ENCODE measurements at places on chromosomes 13 and 19. TPM values are rescaled to one million over a fixed set of nuclear protein-coding genes. Genes with fewer than 3 reads are reported as not detected.

DNA sequence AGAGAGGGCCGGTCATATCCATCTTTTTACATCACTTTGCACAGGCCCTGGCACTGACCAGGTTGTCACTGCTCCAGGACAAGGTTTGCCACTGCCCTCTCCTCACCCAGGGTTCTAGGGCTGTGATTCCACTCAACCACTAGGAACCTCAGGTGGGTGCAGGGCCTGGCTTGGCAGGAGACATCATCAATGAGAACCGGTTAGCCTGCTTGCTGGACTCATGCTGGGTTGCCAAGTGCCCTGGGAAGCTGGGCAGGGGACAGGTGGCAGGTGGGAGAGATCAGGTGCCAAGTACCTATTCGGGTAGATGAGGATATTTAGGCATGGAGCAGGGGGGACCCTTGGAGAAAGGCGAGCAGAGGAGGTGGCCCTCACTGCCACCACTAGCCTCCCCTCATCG is 4.2 kb upstream of the CERS4 start:
- DNase-seq, result no peak

DNA sequence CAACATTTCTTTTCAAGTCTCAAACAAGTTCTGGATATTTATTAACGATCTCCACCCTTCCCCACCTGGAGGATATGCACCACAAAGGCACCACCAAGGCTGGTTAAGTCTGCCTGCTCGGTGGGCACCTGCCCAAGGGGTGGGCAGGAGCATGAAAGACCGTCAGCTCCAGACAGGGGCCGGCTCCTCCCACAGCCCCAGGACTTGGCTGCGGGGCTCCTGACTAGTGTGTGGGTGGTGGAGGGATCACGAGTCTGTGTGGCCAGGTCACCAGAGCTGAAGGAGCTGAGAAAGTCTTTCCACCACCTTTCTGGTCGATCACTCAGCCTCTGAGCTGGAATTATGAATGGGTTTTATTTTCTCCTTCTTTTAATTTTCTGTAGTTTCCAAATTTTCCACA is 7.8 kb downstream of the SLC7A1 start:
- DNase-seq, result no peak

- DNase-seq, result no peak
Measured at GRCh38 chr19:49356382-49356781, 5.8 kb downstream of the TEAD2 start.

EDNRB gene
- total RNA-seq, result 37.2 TPM

DNA sequence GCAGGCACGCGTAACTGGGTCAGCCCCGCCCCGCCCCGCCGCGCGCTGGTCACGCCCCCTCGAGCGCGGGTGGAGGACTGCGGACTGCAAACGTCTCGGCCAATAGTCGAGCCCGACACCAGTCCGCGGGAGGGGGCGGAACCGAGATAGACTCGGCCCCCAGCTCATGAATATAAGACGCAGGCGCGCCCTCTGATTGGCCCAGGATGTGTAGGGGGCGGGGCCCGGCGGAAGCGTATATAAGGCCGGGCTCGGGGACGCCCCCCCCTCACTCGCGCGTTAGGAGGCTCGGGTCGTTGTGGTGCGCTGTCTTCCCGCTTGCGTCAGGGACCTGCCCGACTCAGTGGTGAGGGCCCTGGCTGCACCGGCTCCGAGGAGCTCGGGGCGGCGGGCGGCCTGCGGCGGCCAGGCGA is at the start of gene CIRBP:
CIRBP (plus strand) TSS at position 268 of the 413 bp plus-strand sequence. CDS start 1,602 bp downstream, outside the sequence.
- DNase-seq, result peak; percentile 100

GRK1 gene
- total RNA-seq, result 0.17 TPM

- no peak for DNase-seq
Measured at GRCh38 chr13:80590551-80590950, 249.6 kb upstream of the SPRY2 start.

- DNase-seq, result peak; percentile 77
Measured at GRCh38 chr13:27919934-27920676, at the start of gene PDX1. TSS of gene PDX1 (plus strand) at chr13:27920000. CDS start at chr13:27920139, 139 bp downstream.

- DNase-seq, result no peak
Measured at GRCh38 chr13:110580800-110581199, 19.3 kb upstream of the RAB20 start.

FAM83E gene
- total RNA-seq, result 13.8 TPM

GRCh38 chr19:46704379-46705076 is 12.4 kb downstream of the PRKD2 start:
- DNase-seq, result peak; percentile 61

DNA sequence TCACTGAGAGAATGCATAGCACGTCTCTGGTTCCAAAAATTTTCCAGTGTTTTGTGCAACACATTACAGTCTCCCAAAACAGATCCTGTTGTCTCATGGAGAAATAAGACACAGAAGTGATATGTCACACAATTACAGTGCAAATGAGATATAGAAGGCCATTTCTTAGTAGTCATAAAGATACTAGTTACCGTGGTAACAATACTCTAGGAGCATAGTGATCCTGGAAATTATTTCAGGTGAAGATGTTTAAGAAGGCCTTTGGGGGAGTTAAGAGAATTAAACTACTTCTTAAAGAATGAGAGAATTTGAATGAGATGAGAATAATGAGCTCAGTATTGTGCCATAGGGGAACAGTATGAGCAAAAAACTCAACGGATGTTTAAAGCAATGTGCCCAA is 628.0 kb upstream of the MIR17HG start:
- DNase-seq, result no peak

ZNF567 gene
- total RNA-seq, result 4.0 TPM

GRCh38 chr13:20127262-20127561 is 33.6 kb downstream of the GJA3 start:
- DNase-seq, result no peak

- no peak for DNase-seq
Measured at GRCh38 chr13:57724486-57725272, 93.1 kb downstream of the PCDH17 start.

DNA sequence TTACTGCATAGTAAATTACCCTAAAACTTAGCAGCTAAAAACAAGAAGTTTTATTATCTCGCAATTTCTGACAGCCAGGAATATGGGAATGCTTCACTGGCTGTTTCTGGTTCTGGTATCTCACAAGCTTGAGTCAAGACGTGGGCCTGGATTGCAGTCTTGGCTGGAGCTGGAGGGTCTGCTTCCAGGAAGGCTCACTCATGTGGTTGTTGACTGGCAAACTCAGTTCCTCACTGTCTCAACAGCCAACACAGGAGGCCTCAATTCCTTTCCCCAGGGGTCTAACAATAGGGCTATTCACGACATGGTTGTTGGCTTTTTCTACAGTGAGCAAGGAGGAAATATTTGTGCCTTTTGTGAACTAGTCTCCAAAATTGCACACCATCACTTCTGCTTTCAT is 146.3 kb downstream of the GPC5 start:
- peak; percentile 16 for DNase-seq

SCEL gene
- total RNA-seq, result 5.4 TPM

DNA sequence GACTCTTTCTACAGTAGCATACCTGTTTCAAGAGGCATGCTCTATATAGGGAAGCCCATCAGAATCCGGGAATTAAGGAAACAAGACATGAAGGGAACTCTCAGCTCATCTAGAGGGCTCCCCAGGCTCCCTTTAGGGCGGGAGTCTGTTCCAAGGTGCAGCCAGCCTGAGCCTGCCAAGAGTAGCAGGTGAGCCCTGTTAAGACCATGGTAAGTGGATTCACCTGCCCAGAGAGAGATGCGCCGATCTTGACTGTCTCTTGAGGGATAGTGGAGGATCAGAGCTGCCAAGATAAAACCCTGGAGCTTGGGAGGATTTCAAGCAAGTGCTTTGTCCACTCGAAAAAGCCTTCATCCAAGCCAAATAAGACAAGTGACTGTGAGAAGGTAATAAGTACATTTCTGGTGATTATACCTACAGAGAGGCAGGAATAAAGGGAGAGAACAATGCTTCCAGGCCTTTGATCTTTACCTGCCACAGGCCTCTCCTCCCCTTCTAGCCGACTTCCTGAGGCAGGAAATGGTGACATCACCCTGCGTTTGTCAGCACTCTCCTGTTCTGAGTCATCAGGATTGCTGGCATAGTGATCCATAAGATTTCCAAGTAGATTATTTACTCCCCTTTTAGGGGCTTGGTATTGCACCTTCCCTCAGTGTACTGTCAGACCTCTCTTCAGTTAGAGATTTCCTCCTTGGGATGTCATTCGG is 31.5 kb downstream of the KLF5 start:
- DNase-seq, result peak; percentile 80

GRCh38 chr19:20926796-20927195 is 3.7 kb downstream of the ZNF85 start:
- no peak for DNase-seq

TSKS gene
- not detected for total RNA-seq

DNA sequence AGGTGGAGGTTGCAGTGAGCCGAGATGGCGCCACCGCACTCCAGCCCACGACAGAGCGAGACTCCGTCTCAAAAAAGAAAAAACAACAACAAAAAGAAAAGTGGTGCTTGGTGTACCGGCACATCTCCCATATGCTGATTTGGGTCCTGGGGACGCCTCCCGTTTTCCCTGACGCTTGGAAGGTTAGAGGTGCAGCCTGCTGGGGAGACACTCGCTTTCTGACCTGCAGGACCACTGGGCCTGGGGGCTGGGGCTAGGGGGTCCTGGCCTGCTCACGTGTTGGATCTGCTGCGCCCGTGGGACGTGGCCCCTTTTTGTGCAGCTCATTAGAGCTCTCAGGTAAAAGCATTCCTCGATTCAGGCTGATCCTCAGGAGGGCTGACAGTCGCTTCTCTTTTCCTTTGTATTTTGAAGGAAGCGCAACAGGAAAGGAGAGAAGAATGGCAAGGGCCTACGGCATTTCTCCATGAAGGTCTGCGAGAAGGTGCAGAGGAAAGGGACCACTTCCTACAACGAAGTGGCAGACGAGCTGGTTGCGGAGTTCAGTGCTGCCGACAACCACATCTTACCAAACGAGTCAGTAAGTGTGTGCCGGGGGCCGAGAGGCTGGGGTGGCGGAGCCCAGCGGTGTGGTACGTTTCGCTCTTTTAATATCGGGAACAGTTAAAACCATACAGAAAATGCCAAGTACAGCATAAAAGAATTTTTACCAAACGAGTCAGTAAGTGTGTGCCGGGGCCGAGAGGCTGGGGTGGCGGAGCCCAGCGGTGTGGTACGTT is 25.1 kb downstream of the ATP4B start:
- no peak for DNase-seq

DNA sequence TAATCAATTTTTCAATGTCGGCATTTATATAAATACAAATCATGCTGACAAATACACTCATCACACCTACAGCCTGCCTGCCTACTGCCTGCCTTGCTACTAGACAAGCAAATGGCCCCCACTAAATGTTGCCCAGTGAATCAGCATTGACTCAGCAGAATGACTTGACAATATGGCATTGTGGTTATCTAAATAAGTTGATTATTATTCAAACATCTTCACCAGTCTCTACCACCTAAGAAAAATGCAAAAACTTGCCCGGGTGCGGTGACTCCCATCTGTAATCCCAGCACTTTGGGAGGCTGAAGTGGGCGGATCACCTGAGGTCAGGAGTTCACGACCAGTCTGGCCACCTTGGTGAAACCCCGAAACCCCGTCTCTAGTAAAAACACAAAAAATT is 296.1 kb downstream of the PCDH9 start:
- DNase-seq, result no peak

THSD8 gene
- total RNA-seq, result not detected

- DNase-seq, result no peak
Measured at GRCh38 chr19:19480688-19481087, 34.7 kb downstream of the TSSK6 start.

GRCh38 chr19:48474084-48474592 is 5.0 kb downstream of the CYTH2 start:
- no peak for DNase-seq

DNA sequence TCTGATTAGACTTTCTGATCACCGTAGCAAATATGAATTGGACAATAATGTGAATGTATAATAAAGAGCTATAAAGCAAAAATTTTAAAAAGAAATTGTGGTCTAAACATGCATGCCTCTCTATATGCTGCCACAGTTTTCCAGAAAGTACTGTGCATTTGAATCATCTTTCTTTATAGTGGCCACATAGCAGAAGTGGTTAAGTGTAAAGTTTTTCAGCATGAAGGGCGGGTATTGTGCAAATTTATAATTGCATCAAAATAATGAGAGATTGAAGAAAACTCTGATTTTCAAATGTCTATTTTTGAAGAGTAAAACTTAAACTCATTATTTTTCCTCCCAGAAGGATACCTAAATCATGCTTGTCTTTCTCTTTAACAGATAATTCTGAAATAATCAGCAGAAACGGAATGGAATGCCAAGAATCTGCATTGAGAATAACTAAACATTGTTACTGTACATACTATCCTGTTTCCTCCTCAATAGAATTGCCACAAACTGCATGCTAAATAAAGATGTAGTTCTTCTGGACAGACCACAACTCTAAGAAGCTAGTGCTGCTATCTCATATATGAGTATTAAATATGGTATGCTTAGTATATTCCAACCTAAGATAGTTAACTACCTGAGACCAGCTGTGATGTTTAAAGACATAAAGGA is 42.9 kb upstream of the RAP2A start:
- no peak for DNase-seq

DNA sequence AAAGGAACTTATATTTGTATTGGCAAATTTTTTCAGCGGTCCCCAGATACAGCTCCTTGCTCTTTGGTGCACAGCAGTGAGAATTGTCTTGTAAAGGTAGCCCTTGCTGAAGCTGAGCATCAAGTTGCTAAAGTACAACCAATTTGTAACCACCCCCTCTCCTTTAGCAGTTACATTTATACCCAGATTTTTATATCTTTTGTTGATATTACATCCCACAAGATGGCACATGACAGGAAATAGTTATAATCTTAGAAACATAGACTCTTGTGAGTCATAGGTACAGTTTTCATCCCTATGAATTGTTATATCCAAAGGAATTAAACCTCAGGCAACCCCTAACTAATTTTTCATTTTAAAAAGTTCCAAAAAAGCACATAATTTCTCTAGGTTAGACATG is 523.0 kb upstream of the SLITRK1 start:
- DNase-seq, result no peak

DNA sequence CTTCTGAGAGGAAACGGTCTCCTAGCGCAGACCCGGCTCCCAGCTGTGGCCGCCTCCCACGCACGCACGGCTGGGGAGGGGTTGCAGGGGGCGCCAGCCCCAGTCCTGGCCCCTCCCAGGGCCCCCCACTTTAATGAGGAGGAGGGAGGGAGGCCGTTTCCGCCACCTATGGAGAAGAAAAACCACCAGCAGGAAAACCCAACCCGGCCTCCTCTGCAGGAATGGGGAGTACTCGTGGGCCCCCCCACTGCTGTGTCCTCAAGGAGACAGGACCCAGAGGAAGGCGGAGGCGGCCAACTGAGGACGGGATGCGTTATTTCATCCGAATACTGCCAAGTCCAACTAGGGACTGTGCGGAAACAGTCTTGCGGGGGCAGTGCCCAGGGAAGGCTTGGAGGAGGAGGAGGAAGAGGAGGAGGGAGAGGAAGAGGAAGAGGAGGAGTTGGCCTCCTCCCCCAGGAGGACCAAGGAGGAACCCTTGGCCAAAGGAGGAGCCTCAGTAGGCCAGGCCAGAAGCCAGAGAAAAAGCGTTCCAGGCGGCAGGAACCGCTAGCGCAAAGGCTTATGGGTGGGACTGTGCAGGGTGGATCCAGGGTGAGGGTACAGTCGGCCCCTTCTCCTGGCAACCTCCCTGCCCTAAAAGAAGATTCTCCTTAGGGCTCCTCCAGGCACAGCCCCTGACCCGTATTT is 3.9 kb upstream of the SSBP4 start:
- peak; percentile 70 for DNase-seq

IRS2 gene
- 15.7 TPM for total RNA-seq

CEACAM16 gene
- 0.73 TPM for total RNA-seq

Data from hepatocyte (in vitro differentiated cells).